ENCODE measurements at places on chromosomes 16 and 17. TPM values are rescaled to one million over a fixed set of nuclear protein-coding genes. Genes with fewer than 3 reads are reported as not detected.

GRCh38 chr17:42275527-42276358 is 448 bp downstream of the STAT5B start:
- peak; percentile 42 for ATAC-seq

Gene VMO1
- total RNA-seq = not detected

Gene CTRB2
- not detected for total RNA-seq

GRCh38 chr17:43372273-43372911 is 26.4 kb upstream of the ARL4D start:
- no peak for ATAC-seq

DNA sequence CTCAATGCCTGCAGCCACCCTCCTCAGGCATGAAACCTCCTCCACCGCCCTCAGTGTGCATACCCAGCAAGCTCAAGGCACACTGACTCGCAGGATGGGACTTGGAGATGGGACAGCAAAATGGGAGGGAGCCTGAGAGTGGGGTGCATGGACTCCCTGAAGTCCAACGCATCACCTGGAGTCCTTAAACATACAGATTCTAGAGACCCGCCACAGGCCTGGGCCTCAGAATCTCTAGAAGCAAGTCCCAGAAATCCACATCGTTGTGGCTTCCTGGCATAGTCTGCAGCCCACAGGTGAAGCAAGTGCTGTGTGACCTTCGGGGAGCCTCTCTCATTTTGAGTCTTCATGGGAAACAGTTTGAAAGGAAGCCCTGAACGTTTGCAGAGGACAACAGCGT is 3.6 kb upstream of the TBX21 start:
- ATAC-seq = no peak

GRCh38 chr16:64626776-64627175 is 495.1 kb downstream of the CDH11 start:
- no peak for ATAC-seq

DNA sequence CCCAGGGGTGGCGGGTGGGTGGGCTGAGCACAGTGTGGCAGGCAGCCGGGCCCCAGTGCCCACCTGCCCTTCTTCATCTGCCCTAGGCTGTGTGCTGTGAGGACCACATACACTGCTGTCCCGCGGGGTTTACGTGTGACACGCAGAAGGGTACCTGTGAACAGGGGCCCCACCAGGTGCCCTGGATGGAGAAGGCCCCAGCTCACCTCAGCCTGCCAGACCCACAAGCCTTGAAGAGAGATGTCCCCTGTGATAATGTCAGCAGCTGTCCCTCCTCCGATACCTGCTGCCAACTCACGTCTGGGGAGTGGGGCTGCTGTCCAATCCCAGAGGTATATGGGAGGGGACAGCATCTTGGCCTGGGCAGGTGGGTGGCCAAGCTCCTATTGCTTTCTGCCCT is 6.4 kb downstream of the GRN start:
- no peak for ATAC-seq

- no peak for ATAC-seq
Measured at GRCh38 chr17:41098042-41098441, at the start of gene KRTAP4-8. KRTAP4-8 (minus strand) TSS chr17:41098142; CDS start chr17:41098084, 58 bp downstream.

All from activated T-helper 17 cell treated with anti-CD3 and anti-CD28 coated beads, Interleukin-2, amount 50 U/mL, for 72 hours (primary cell).